ENCODE measurements at places on chromosomes 3 and 15.

GRCh38 chr3:29409409-29409808 is 128.5 kb downstream of the RBMS3 start:
- DNase-seq: no peak

DNA sequence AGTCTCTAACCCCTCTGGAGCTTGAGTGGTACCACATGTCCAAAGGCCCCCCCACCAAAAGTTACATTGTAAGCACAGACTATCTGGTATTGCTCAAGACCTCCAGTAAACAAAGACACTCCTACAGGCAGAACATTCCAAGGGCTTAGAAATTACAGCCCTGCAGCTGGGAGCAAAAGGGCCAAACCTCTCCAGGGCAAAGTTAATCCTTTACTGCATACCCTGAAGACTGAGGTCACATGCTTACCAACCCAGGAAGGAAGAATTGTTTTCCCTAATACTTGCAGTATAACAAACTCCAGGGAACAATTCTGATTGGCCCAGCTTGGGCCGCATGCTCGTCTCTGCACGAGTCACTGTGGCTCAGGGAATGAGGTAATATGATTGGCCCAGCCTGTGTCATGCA is 266.1 kb upstream of the NR2F2 start:
- no peak for DNase-seq

- DNase-seq: no peak
Observed at GRCh38 chr3:192490720-192491119, 236.6 kb downstream of the FGF12 start.

DNA sequence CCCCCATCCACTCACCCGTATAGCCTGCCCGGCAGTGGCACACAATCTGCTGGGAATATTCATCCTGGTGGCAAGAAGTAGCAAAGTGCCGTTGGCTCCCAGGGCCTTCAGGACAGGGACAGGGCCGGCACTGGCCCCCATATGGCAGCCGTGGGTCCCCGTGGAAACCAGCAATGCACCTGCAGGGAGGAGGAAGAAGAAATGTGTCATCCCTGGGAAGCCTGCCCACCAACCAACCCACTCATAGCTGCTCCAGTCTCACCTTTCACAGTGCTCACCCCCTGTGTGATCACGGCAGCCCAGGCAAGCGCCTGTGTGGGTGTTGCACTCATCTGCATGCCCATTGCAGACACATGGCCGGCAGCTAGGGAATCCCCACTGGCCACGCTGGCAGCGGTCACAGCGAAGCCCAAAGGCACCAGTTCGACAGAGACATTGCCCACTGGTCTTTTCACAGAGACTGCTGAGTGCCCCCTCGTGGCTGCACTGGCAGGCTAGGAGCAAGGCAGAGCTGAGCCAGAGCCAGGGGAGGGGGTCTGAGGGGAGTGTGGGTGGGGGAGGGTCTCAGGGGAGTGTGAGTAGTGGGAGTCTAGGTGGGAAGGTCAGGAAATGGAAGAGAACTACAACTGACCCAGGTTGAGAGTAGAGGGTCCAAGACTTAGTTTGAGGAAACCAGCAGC is 4.5 kb upstream of the USP19 start:
- DNase-seq: no peak

GRCh38 chr3:12566976-12567375 is 10.1 kb downstream of the MKRN2 start:
- no peak for DNase-seq

DNA sequence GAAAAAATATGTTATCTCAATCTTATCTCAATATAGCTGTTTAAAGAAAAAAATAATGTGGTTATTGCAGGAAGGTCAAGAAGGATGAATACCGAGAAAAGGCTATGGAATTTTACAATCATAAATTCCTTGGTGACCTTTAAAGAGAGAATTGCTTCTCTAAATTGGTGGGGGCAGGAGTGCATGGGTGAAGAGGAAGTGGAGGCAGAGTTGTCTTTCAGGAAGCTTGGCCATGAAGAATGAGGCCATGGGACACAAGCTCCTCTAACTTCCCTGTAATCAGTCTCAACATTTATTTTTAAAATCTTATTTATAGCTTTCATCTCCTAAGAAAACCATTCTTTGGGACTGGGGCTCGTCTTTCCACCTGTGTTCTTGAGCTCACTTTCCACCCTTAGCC is 22.4 kb upstream of the ALDH1A2 start:
- no peak for DNase-seq

DNA sequence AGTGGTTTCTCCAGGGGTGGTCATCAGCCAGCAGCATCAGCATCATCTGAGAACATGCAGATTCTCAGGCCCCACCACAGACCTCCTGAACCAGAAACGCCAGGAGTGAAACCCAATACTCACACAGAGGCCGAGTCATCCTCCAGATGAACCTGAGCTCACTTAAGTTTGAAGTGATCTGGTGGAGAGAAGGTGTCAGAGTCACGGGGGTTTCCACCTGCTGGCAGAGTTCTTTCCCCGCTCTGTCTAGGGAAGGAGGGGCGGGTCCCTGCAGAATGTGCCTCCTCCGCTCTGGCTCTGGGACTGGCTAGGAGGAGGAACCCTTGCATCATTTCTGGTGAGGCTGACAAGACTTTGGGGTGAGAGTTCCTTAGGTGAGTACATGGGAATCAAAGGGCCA is 13.3 kb upstream of the KIF23 start:
- DNase-seq: no peak

- DNase-seq: no peak
Observed at GRCh38 chr15:64521201-64521600, 60.8 kb downstream of the ZNF609 start.

- no peak for DNase-seq
Observed at GRCh38 chr3:146881356-146881755, 276.2 kb upstream of the PLSCR5 start.

GRCh38 chr15:60297047-60297446 is 100.7 kb downstream of the ANXA2 start:
- DNase-seq: no peak

DNA sequence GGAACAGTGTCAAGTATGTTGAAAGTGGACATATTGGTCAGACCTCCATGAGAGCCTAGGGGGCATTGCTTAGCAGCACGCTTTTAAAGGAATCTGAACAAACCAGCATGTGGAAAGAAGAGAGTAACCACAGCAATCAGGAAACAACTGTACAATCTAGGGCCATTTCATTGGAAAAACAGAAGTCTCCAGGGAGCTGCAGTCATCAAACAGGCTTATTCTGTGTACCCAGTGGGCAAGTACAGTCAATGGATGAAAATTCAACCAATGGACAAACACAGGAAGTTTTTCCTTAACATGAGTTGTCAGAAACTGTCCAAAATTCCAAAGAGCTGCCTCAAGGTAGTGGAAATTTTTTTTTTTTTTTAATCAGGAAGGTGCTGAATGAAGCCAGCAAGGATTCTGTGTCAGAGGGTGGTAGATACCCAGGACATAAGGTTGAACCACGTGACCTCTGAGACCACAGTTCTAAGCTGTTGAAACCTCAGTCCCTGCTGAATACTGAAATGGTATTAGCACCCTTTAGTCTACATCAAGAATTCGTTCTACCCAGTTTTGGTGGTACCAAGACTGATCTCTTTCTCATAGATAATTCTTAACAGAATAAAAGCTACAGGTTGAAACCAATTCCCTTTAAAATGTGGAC is 4.4 kb upstream of the DLG1 start:
- no peak for DNase-seq

DNA sequence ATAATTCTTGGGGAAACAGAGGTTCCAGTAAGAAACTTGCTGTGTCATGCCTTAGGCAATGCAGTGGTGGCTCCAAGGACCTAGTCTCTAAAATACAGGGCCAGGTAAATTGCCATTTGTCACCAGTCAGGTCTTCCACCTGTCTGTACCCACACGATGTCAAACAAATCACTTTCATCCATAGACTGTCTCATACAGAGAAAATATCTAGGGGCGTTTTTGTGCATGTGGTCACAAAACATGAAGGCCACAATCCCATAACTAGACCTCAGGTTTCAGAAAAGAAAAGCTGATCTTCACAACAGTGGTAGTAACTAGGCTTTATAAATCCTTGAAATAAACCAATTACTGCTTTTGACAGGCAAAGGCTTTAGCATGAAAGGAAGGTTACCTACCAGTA is 92.3 kb downstream of the SLC9A9 start:
- DNase-seq: no peak

DNA sequence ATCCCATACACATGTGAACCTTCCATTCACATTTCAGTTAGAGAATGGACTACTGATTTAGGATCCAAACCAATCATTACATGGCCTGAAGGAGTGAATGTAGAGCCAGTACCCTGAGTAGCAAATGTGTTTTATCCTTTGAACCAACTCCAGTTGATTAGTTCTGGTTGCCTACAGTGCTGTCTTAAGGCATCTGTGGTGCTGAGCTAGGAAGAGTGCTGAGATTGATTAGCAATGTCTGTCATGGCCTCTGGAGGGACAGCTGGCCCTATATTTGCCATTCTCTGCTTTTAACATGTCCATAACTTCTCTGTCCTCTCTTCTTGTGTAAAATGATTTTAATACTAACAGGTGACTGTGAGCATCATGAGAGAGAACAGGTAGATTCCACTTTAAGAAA is 11.1 kb downstream of the LRTM1 start:
- DNase-seq: no peak

DNA sequence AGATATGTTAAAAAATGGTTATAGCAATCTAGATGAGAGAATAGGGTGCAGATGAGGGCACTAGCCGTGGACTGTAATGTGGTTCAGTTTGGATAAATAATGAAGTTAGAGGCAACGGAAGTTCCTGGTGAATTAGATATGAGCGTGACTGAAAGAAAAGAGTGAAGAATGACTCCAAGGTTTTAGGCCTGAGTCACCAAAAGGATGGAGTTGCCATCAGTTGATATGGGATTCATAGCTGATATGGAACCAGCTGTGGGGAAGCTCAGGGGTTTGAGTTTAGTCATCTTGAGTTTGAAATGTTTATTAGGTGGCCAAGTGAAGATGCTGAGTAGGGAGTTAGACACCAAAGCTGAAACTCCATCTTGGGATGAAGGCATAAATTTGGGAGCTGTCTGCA is 66.2 kb downstream of the SSR3 start:
- no peak for DNase-seq

- DNase-seq: no peak
Observed at GRCh38 chr3:67526246-67526645, 128.2 kb downstream of the SUCLG2 start.

DNA sequence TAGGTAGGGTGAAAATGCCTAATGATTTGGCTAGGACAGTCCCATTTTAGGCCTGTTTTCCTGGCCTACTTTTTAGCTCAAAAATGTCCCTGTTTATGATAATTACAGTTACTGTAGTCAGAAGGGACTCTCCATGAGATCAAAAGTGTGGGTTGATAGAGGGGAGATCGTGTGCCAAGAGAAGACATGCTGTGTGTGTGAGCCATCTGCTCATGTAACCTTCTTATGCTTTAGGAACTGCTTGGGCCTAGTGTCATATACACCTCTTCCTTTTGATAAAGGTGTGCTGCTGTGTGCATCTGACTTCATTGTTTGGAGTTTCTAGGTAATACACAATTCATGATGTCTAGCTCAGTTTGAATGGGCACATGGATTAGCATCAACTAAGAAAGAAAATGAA is 786.5 kb downstream of the PDCD6IP start:
- DNase-seq: no peak

DNA sequence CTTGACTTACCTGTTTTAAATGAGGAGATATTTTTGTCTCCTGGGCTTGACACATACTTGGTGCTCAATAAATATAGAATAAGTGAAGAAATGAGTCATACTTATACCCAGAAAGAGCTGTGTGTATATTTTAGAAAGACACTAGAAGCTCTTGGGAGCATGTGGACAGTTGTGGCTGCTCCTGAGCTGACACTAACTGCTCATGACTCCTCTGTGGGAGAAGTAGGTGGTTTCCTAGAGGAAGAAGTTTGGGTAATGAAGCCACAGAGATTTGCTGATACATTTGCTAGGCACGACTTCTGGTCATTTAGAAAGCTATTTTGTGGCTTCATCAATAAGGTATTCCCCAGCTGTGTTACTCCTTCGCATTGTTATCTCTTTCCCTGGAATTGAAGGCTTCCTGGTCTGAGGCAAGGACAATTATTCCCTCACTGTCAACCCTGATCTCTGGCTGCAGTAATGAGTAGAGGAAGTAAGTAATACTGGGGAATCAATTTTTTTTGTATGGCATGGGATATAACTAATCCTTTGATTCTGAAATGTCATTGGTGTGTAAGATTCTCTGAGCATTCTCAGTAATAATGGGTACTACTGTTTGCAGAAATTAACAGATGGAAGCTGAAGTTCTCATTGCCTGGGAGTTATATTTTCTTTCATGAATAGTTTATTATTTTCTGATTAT is 79.6 kb upstream of the DCBLD2 start:
- no peak for DNase-seq

All from stimulated activated CD8-positive, alpha-beta memory T cell treated with anti-CD3 and anti-CD28 coated beads, Interleukin-7, amount 100 ng/mL, for 1 hour (primary cell).